Activated CD4-positive, alpha-beta memory T cell treated with anti-CD3 and anti-CD28 coated beads for 36 hours (primary cell): ENCODE measurements at places on chromosomes 16 and 17.

GRCh38 chr17:50414808-50415207 is 11.2 kb upstream of the ACSF2 start:
- DNase-seq = no peak

DNA sequence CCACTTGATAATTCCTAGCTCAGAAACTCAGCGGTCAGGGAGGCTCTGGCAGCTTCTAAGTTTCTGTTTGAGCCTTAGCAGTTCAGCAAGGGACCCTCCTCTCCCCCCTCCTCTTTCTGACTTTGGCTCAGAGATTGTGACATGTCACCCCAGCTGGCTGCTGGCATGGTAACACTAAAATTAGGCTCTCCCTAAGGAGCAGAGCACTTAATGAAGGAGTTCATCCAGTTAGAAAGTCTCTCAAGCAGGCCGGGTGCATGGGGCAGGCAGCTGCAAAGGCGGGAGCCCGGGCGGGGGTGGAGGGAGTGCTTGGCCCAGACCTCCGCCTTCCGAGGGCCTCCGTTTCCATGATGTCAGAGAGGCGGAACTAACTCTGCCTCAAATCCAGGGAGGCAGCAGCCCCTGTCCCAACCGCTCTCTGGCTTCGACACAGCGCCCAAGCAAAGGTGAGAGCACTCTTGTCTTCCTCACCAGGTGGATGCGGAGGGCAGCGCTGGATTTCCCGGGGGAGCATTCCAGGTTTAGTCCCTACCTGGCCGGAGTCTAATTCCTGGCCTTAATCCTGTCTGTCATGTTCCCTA is 128.0 kb upstream of the PLCG2 start:
- DNase-seq = no peak

DNA sequence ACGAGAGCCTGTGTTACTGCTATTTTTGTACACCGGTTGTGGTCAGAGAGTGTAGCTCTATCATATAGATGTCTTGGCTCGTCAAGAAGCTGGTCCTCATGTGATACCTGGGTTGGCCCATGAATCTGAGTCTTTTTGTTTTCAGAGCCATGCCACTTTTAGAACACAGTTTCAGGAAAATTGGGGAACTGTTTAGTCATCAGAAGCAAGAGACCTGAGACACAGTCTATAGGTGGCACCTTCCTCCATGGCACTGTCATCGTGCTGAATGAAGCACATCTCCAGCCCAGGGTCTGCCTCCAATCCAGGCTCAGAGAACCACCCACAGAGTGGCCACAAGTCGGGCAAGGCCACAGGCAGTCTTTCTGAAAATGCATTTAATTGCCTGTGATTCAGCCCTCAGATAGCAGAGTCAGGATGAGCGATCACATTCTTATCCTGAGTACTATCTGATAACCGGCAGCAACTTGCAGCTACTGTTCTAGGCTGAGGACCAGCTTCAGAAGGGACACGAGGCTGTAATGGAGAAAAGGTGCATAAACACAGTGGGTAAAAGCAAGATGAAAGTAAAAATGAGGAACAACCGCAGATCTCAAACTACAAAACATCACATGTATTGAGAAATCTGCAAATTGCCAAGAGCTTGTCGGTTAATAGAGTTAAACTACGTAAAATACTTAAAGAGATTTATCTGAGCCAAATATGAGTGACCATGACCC is 14.2 kb upstream of the HAPSTR1 start:
- DNase-seq = peak; percentile 68

GRCh38 chr17:44006272-44006597 is 1.8 kb downstream of the NAGS start:
- DNase-seq = no peak

DNA sequence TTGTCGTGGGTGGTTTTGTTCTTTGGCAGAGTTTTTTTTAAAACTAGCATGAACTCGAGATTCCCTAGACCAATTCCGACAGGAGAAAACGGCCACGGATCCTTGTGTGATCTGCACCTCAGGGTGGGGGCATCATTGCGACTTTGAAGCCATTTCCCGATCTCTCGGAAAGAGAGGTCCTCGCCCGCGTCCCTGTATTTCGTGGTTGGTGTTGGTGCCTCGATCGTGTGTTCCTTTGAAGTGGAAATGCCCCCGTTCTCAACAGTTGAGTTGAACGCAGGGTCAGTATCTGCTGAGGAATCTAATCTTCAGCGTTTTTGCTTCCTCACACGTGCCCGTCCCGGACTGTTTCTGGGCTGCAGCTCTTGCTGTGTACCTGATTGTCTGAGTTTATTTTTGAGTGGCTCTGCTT is 1.1 kb downstream of the CRAMP1 start:
- DNase-seq = peak; percentile 38

DNA sequence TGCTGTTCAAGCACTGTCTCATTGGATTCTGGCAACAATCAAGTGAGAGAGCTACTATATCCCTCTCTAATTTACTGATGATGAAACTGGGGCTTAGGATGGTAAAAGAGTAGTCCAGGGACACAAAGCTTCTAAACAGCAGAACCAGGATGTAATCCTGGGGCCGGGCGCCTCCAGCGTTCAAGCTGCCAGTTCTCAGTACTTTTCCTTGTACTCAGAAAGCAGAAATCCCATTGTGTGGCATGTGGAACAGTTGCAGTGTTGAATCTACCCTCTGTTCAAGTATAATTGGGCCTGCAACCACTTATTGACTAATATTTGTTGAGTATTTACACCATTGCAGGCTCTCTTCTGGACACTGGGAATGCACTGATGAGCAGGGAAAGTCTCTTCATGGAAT is 14.5 kb upstream of the CDH13 start:
- DNase-seq = no peak

DNA sequence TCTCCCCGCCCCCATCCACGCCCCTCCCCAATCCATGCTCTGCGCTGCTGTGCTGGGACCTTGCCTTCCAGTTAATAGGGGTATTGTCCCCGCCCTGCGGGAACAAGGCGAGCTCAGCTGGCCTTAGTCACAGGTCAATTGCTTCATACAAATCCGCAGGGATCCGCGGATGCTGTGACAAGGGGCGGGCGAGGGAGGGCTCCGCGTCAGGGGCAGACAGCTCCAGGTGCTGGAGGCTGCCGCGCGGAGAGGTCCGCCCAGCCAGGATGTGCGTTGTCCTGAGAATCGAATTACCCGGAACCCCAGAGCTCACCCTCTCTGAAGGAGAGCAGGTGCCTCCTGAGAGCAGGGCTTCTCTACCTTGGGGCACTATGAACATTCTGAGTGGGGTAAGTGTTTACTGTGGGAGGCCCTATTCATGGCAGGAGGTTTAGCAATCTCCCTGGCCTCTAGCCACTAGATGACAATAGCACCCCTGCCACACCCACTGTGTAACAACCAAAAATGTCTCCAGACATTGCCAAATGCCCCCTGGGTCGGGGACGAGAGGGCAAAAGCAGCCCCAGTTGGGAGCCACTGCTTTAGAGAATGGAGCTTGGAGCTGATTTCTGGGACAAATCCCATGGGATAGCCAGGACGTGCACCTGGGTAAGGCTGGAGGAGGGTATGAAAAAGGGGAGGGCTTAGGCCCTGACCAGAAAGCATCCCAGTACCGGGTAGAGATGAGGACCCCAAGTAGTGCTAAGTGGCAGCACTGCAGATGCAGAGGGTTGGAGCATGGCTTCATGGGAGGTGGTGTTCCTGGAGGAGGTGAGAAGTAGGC is 138.2 kb downstream of the CYLD start:
- no peak for DNase-seq

- no peak for DNase-seq
These were observed 10.3 kb upstream of the GINS2 start for GRCh38 chr16:85698935-85699558.

GRCh38 chr17:29615048-29615385 is 7.7 kb downstream of the CORO6 start:
- peak; percentile 72 for DNase-seq

GRCh38 chr17:62666061-62666800 is 38.8 kb downstream of the MRC2 start:
- DNase-seq = no peak

DNA sequence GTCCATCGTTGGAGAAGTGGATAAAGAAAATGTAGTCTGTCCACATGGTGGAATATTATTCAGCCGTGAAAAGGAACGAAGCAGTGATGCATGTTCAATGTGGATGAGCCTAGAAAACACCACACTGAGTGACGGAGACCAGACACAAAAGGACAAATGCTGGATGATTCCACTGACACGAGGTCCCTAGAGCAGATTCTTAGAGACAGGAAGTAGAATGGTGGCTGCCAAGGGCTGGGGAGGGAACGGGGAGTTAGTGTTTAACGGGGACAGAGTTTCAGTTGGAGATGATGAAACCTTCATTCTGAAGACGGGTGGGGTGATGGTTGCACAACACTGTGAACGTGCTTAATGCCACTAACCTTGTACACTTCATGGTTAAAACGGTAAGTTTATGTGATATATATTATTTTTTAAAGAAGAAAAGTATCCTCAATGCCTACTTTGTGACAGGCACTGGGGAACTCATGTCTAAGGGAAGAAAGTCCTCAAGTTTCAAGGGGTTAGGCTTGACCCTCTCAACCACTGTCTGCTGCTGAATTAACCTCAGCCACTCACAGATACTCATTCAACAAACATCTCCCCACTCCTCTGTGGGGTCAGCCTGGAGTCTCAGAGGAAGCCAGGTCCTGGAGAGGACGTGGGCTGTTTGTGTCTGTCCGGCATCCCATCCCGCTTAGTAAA is 17.6 kb downstream of the C16orf74 start:
- no peak for DNase-seq

GRCh38 chr16:30368122-30368791 is 2.0 kb downstream of the TBC1D10B start:
- DNase-seq = no peak

GRCh38 chr16:54050459-54051210 is 236.0 kb downstream of the IRX3 start:
- DNase-seq = no peak

- no peak for DNase-seq
These were observed 40.7 kb upstream of the ABCA10 start for GRCh38 chr17:69269131-69269998.

- no peak for DNase-seq
These were observed 96.9 kb upstream of the KCNJ16 start for GRCh38 chr17:69978056-69978646.

GRCh38 chr16:12679660-12680272 is 123.9 kb downstream of the CPPED1 start:
- DNase-seq = no peak

GRCh38 chr16:80171746-80172145 is 369.0 kb upstream of the DYNLRB2 start:
- DNase-seq = no peak

- DNase-seq = no peak
These were observed 901.7 kb downstream of the KCNJ2 start for GRCh38 chr17:71071041-71071440.

- no peak for DNase-seq
These were observed 26.5 kb upstream of the N4BP1 start for GRCh38 chr16:48636521-48636920.

- no peak for DNase-seq
These were observed 274.6 kb downstream of the HS3ST3B1 start for GRCh38 chr17:14575471-14575953.

GRCh38 chr16:84081446-84081989 is 35.2 kb downstream of the MBTPS1 start:
- no peak for DNase-seq

- peak; percentile 66 for DNase-seq
These were observed 5.0 kb upstream of the TLCD2 start for GRCh38 chr17:1714980-1715802.
